ENCODE measurements at places on chromosomes 2 and 18. TPM values are rescaled to one million over a fixed set of nuclear protein-coding genes. Genes with fewer than 3 reads are reported as not detected.
A peak's percentile ranks its signal among the peaks of the same experiment; 100 is the strongest.

BZW1 gene
- 39.2 TPM for total RNA-seq

SKOR2 gene
- total RNA-seq, result not detected

AP1S3 gene
- total RNA-seq, result 5.6 TPM

LHCGR gene
- total RNA-seq, result not detected

GRCh38 chr2:120606280-120606679, 129.4 kb upstream of the GLI2 start:
- H3K27me3 ChIP-seq, result no peaks in the 10 kb centered on the region
- H3K36me3 ChIP-seq, result no peaks in the 10 kb centered on the region
- DNase-seq, result no peak
- H3K4me3 ChIP-seq, result no peak overlapping the region
- H3K27ac ChIP-seq, result no peak overlapping the region
- no peaks in the 10 kb centered on the region for H3K4me1 ChIP-seq

UPP2 gene
- not detected for total RNA-seq

GRCh38 chr2:123976054-123976648, 48.9 kb upstream of the CNTNAP5 start:
- H3K4me1 ChIP-seq, result no peaks in the 10 kb centered on the region
- H3K36me3 ChIP-seq, result no peaks in the 10 kb centered on the region
- no peak for DNase-seq

CNDP1 gene
- total RNA-seq, result 0.90 TPM

DGUOK gene
- 43.6 TPM for total RNA-seq

DNA sequence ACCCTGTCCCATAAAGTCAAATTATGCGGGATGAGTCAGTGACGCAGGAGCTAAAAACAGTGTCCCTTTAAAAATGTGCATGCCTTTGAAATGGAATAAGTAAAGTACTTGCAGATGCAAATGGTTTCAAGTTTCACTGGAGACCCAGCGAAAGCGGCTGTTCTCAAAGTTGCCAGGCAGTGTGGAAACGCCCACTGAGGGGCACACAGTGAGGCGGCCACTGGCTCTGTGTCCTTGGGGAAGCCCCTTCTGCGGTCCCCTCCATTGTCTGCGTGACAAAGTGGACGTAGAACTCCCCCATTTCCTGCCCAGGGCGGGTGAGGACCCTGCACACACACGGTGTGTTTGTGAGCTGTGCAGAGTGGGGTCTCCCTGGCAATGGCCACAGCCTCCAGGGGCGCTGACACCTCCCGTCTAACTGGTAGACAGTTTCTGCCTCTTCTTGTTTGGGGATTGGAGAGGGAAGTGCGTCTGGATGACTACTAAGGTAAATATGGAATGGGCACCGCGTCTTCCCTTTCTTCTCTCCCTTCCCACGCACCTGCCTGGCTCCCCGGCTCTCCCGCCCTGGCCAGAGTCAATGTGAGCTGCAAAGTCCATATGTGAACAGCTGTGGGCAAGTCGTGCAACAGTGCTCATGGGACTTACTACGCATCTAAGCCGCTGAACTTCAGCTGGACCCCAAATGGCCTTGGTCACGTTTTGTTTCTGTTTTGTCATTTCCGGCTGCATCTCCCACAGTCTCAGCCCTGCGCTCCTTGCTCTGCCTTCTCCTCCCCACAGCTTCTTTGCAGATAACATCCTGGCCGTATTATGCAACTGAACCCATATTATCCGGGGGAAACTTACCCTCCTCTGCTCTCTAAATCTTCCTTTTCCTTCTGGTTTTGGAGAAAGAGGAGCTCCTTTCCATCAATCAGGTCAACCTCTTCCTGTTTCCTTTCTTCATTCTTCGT, 33.7 kb upstream of the ZNF516 start:
- peak overlapping the region; percentile 34 for H3K4me3 ChIP-seq
- no peaks in the 10 kb centered on the region for H3K36me3 ChIP-seq
- peak overlapping the region; percentile 93 for H3K27ac ChIP-seq
- H3K4me1 ChIP-seq, result no peaks in the 10 kb centered on the region
- H3K27me3 ChIP-seq, result no peaks in the 10 kb centered on the region

DNA sequence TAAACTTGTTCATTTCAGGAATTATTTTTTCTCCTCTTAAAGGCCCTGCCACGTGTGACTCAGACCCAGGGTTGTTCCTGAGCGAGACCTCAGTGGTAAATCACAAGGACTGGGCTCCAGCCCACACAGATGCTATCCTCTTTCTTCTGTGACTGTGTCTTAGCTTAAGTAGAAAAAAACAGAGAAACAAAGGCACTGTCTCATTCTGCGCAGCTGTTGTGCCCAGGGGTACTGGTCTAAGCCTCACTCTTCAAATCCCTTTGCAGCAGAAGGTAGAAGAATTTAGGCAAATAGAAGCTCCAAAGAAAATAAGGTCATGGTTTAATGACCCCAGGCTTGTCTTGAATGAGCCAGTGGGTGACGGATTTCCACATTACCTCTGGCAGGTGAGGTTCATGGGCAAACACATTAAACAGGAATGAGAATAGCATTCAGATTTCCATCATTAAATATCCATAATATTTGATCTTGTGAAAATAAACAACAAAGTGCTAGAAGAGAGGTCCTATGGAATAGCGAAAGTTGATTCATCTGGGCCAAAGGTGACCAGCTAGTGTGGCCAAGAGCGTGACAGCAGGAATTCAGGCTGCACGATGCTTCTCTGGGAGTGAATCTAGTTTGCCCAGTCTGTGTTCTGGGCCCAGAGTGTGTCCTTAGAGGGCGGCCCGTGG, 63.3 kb downstream of the LIPG start:
- no peaks in the 10 kb centered on the region for H3K4me1 ChIP-seq
- DNase-seq, result no peak
- H3K27me3 ChIP-seq, result no peaks in the 10 kb centered on the region

- peaks cover 12% of the 10 kb centered on the region for H3K4me1 ChIP-seq
- no peaks in the 10 kb centered on the region for H3K27me3 ChIP-seq
- DNase-seq, result no peak
- no peak overlapping the region for H3K4me3 ChIP-seq
These were observed 46.6 kb downstream of the SPATS2L start for GRCh38 chr2:200353120-200353519.

DNA sequence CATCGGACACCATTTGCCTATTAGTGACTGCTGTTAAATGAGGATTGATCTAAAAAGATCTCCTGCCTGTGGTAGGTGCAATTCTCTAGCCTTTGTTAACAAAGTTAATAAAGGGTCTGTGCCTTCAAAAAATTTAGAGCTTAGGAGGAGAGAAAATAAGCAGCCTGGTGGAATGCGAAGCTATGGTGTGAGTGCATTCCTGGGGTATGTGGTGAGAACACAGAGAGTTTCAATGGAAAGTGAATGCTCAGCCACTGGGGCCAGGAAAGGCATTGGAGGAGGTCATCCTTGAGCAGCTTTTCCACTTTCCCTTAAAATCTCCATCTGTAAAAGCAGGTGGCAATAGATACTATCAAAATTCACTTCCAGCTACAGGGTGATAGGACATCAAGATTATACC, 331.2 kb upstream of the LRATD1 start:
- H3K36me3 ChIP-seq, result no peaks in the 10 kb centered on the region
- no peaks in the 10 kb centered on the region for H3K4me1 ChIP-seq
- no peaks in the 10 kb centered on the region for H3K27me3 ChIP-seq
- H3K4me3 ChIP-seq, result no peak overlapping the region

DNA sequence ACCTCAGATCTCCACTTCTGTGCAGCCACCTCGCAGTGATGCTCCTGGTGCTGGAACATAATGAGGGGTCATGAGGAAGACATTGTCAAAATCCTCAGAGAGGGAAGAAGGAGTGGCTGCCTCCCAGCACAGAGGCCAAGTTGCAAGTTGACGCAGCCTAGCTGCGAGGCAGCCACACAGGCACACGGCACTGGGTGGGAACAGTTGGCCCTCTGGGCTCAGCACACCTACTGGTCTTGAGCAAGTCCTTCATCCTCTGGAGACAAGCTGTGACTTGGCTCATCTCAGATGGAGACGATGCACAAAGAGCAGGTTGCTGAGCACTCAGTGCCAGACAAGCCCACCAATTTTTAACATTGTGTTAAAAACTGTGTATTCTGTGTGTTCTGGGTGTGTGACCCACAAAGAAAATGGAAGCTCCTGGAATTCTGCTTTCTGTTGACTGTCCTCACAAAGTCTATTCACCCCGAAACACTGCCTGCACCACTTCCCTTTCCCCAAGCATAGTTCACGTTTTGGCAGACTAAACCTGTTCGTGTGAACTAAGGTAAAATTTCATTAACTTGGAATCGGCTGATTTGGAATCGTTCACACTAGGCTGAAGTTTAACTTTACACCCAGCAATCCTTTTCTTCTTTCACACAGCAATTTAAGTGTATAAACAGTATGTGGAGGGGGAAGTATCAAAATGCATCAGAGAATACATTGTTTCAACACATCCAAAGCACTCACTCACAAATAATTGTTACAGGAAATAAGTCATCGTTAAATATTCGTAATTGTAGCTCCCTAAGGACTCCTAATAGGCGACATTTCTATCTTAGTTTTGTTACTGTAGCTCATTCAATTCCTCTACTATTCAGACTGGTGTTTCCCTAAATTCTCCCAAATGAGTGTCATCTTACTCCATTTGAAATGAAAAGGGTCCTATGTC, 266.6 kb upstream of the ID2 start:
- DNase-seq, result no peak
- H3K4me3 ChIP-seq, result no peak overlapping the region
- no peaks in the 10 kb centered on the region for H3K36me3 ChIP-seq
- H3K4me1 ChIP-seq, result no peaks in the 10 kb centered on the region
